Activated CD4-positive, alpha-beta T cell treated with anti-CD3 and anti-CD28 coated beads, Interleukin-2, amount 50 U/mL, for 1 hour (primary cell): ENCODE measurements at places on chromosomes 7 and 10.

DNA sequence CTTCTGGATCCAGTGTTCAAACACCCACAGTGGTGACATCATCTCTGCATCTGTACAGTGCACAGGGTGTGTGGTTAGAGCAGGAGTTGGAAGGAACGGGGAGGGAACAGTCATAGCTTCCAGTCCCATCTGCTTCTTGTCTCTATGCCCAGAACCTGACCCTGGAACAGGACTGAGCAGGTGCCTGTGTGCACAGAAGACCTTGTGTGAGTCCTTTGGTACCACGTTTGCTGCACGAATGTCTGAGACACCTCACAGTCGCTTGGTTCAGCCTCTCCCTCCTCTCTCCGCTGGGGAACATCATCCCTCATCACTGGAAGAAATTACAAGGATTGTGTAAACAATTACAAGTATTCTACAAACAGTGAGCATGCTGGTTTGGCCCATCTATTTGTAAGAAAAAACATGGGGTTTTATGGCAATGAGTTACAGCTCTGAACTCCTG lies 243.0 kb upstream of the KLF6 start:
- no peak for DNase-seq

- DNase-seq = no peak
Observed at GRCh38 chr10:61028861-61029361, 84.9 kb upstream of the RHOBTB1 start.

DNA sequence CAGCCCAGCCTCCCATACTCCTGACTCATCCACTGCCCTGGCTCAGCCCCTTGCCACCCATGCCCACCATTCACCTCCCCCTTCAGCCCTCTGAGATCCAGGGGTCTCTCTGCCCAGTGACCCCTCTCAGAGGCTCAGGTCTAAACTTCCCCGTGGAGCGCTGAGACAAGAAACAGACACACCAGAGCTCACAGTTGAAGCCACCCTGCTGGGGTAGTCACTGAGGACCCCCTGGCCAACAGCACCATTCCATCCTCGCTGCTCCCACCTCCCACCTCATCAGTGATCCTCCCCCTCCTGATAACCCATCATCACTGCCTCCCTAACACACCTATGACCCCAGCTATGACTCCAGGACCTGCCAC lies 100.7 kb downstream of the GRID1 start:
- no peak for DNase-seq

GRCh38 chr10:113520690-113521474 lies 32.0 kb upstream of the HABP2 start:
- DNase-seq = no peak

- no peak for DNase-seq
Observed at GRCh38 chr7:35820858-35821257, 20.0 kb downstream of the SEPTIN7 start.

DNA sequence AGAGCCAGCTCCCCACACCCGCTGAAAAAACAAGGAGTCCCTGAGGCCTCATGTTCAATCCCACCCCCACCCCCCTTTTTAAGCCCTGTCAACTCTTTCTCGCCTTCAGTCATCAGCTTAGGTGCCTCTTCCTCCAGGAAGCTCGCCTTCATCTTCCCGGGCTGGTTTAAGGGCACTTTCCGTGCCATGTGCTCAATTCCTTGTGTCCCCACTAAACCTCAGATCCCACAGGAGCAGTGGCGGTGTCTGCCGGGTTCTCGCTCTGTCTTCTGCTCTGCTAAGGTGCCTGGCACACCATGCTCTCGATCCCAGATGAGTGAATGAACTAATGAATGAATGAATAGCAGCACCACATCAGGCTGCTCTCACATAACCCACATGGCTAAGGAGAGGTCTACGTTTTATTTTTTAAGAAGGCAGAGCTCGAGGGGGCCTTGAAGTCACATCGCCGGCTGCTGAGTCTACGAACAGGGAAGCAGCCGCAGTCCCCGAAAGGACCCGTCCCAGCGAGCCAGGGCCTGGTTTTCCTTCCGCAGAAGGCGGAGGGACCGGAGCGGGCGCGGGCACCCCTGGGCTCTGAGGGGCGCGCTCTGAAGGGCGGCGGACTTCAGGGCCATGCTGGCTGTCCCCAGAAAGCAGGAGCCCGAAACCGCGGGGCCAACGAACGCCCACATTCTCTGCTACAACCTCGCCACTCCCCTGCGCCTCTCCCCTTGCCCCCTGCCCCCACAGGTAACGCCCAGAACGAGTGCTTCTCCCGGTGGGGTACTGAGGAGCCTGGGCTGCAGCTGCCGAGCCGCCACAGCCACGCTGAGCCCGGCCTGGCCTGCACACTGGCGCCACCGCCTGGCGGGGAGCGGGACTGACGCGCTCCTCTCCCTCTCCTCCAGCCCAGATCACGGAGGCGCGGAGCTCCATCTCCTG lies 73.4 kb upstream of the KCNMA1 start:
- DNase-seq = peak; percentile 68

GRCh38 chr7:27138472-27138871 lies 5.0 kb downstream of the HOXA5 start:
- DNase-seq = no peak

DNA sequence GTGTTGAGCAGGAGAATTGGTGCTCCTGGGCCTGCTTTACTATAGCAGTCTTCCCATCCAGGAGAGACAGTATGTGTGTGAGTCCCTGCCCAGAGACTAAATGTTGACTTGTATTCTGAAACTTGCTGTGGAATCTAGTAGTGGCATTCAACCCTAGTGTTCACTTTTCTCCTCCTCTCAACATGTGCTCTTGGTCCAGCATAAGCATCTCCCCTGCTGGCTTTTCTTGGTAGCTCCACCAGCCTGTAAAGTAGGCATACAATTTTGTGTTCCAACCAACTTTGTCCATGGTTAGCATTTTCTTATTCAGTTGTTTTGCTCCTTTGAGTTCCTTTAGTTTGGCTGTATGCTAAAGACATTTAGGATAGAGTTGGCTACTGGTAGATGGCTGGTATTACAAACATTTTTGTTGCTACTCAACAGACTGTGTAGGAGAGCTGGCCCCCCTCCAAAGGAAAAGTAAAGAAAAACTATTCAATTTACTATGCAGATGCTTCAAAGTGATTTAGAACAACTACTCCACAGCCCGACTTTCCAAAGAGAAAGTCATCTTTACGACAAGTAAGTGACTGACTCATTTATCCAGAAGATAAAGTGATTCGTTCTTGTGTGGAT lies 46.0 kb downstream of the ASB4 start:
- DNase-seq = no peak

GRCh38 chr10:70940834-70941568 lies 52.6 kb upstream of the PCBD1 start:
- DNase-seq = no peak

- DNase-seq = no peak
Observed at GRCh38 chr10:126880926-126881325, 24.3 kb upstream of the DOCK1 start.

GRCh38 chr7:27124096-27124901 lies 6.3 kb downstream of the HOXA4 start:
- no peak for DNase-seq
